ENCODE measurements at places on chromosomes 11 and 22.

GRCh38 chr22:33401291-33401690 lies 343.1 kb upstream of the SYN3 start:
- DNase-seq, result no peak

DNA sequence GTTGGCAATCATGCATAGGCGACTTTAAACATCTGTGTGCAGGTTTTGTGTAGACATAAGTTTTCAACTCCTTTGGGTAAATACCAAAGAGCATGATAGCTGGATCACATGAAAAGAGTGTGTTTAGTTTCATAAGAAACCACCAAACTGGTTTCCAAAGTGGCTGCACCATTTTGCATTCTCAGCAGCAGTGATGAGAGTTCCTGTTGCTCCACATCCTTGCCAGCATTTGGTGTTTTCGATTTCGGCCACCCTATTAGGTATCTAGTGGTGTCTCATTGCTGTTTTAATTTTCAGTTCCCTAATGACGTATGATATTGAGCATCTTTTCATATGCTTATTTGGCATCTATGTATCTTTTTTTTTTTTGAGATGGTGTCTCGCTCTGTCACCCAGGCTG lies 62.8 kb upstream of the CCND1 start:
- no peak for DNase-seq

DNA sequence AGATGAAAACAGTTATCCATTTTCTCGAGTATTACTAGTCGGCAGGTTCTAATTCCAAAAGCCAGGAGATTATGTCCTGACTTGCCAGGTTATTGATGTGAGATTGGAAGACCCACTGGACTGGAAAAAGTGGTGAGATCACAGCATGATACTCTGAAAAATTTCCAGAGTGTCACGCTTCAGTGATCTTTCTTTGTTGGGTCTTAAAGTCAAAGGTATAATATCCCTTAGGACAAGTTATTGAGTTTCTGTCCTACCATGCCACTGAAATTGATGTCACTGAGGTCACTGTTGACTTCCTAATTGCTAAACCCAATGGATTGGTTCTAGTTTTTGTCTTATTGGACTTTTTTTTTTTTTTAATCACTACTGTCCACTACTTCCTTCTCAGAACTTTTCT lies 104.5 kb upstream of the GRAMD1B start:
- no peak for DNase-seq

DNA sequence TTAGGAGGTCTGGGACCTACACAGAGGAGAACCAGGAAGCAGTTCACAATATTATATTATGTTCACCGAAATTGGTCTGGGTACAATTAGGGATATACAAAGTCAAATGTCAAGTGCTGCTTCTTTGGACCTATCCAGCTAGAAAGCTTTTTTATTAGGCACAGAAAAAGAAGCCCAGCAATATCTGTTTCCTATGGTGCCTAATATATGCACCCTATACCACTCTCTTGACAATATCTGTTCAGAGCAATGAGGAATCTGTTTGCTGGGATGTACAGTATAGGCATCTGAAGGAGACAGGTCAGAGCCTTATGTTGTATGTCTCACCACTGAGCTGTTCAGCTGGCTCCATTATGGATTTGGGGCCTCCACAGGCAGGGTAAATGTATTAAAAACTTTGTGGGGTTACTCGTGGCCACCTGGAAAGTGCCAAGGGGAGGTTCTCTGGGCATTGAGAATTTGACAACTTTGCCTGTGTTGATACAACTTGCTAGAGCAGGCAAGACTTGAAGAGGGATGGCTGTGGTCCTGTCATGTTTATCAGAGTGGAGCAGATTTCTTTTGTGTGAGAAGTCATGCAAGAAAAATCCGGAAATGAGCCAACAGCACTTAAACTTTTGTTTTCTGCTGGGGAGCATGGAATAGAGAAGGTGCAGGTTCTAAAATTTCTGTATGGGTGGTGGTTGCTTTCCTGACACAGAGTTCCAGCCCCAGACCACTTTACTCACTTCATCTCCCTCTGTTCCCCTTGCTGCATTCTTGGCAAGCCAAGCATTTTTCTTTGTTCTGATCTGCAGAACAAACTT lies 10.1 kb downstream of the STIM1 start:
- DNase-seq, result peak; percentile 73

- DNase-seq, result no peak
These were observed 5.7 kb upstream of the OR51B4 start for GRCh38 chr11:5307256-5308019.

GRCh38 chr11:80144897-80145594 lies 704.2 kb upstream of the TENM4 start:
- no peak for DNase-seq

GRCh38 chr11:14537134-14537599 lies 17.0 kb upstream of the PSMA1 start:
- peak; percentile 36 for DNase-seq

GRCh38 chr11:94150704-94151685 lies 22.4 kb downstream of the PANX1 start:
- DNase-seq, result peak; percentile 67

DNA sequence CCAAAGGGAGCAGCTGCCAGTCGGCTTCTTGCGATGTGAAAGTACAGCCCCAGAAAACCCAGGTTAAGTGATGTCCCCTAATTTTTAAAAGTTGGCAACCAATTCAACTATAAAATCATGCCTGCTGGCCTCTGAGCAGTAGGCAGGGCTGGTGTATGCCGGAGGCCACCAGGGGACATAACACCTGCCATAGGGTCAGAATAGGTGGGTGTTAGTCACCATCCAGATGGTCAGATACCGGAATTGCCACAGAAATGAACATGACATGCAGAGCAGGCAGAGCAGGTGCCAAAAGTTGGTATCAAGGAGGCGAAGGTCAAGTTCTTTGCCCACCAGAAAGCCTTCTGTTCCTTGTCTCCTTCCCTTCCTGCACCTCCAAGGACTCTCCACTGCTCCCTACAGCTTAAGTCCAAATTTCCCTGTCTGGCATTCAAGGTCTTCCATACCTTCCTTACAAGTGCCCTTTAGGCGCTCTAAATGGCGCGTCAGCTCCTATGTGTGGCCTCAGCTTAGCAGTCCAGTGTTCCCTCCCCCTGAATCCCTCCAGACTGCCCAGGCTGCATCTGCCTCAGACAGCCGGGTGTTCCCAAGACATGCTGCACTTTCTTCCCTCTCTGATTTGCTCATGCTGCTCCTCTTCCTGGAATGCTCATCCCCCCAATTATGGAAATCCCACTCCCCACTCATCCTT lies 45.1 kb downstream of the PTPRJ start:
- no peak for DNase-seq

DNA sequence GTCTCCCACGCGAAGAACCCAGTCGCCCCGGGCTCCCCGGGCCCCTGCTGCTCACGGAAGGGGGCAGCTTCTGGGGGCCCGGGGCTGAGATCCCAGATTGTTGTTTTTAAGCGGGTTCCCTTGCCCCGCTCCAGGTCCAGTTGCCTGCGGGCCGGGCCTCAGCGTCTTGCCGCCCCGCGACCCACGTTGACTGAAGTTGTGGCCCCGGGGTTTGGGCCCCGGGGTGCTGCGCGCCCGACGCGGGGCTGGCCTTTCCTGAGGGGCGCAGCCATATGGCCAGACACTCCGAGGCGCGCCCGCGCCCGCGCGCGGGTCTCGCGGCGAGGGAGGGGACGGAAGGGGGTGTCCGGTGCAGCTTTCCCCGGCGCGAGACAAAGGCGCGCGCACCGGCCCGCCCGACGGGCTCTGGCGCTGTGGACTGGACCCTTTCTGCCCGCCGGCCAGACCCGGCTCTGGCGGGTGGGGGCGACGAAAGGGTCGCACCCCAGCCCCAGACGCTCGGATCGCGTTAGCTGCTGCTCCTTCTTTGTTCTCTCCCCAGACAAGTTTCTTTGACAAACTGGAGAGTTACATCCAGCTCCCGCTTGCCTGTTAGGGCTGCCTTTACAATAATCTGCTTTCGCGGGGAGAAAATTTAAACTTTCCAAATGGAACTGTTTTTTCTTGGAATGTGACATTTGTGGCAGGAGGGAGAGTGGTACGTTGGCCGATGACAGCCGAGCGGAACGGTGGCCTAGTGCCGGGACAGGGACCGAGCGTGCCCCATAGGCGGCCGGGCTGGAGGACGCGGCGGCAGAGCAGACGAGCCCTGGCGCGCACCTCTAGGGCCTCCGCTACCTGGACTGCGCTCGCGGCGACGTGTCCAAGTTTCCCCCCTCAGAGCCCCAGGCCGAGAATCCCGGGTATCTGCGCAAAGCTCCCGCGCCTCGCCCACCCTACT lies 716 bp downstream of the AMOTL1 start:
- DNase-seq, result peak; percentile 53

All from iris pigment epithelial cell (primary cell).